Activated naive CD4-positive, alpha-beta T cell treated with anti-CD3 and anti-CD28 coated beads, Interleukin-2, amount 50 U/mL, for 72 hours (primary cell): ENCODE measurements at places on chromosomes 4 and X.

- no peak for DNase-seq
Observed at GRCh38 chr4:10019521-10020051, 1.7 kb downstream of the SLC2A9 start.

GRCh38 chr4:498328-498904 lies 540 bp downstream of the ZNF721 start:
- DNase-seq: no peak

- DNase-seq: no peak
Observed at GRCh38 chr4:108325561-108325960, 156.8 kb upstream of the LEF1 start.

- DNase-seq: no peak
Observed at GRCh38 chrX:19728915-19729314, 158.5 kb downstream of the SH3KBP1 start.

- DNase-seq: no peak
Observed at GRCh38 chr4:170818786-170819185, 729.0 kb upstream of the AADAT start.

DNA sequence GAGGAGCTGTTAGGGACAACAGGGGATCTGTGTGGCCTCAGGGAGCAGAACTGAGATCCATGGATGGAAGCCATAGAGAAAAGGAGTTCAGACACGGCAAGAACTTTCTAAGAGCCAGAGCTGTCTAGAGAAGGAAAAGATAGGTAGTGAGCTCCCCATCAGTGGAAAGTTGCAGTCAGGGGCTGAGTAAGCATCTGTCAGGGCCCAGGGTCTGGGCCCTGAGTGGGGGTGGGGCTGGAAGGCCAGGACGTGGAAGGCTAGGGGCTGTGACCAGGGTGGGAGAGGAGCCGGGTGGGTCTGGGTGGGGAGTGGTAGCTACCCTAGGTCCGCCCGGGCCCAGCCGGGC lies 324 bp upstream of the MSN start:
- DNase-seq: no peak

DNA sequence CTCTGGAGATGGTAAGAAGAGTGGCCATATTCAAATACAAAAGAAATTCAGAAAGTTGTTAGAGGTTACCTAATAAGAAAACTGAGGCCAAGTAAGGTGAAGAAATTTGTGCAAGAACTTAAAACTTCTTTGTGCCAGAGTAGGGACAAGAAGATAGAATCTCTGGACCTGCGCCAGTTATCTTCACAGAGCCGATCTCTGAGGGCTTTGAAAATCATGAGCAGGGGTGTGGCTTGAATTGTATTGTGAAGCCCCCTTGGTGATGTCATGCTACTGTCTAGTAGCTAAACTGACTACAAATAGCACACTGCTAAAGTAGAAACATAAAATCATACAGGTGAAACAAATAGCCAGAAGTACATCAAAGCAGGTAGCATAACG lies 184.6 kb downstream of the UGT8 start:
- DNase-seq: no peak

DNA sequence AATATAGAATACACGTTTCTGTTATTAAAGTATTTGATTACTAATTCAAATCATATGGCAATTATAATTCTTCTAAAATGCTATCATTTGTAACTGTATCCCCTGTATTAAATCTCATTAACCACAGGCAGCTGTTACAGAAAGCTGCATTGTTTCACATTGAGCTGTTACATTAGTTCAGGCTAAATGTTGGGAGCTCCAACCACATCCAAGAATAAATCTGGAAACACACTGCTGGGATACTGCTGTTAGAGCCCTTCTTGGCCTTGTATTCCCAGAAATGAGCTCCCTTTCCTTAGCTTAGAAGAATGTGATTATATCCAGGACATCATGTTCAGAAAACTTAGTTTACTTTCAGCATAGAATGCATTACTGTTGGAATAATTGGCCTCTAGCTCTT lies 48.2 kb downstream of the GUCY1B1 start:
- no peak for DNase-seq

- no peak for DNase-seq
Observed at GRCh38 chr4:101914761-101915160, 124.2 kb downstream of the BANK1 start.

- DNase-seq: no peak
Observed at GRCh38 chr4:25937801-25938200, 23.8 kb downstream of the SMIM20 start.

DNA sequence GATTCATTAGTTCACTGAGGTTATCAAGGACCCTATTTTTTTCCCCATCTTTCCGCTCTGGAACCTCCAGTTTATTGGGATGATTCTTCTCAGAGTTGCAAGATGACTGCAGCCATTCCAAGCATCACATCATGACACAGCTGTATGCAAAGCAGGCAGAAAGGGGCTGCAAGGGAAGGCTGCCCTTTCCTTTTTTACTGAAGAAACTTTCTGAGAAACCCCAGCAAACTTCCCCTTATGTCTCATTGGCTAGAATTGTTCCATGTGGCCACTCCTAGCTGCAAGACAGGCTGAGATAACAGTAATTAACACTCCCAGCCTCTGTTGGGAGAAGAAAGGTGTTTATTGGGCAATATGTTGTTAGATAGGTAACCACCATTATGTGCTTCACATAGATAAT lies 102.6 kb downstream of the SATL1 start:
- DNase-seq: no peak

- peak; percentile 42 for DNase-seq
Observed at GRCh38 chrX:54182864-54183613, at the start of gene FAM120C. TSS of gene FAM120C (minus strand) at chrX:54183254. CDS start at chrX:54183198, 56 bp downstream.

- DNase-seq: no peak
Observed at GRCh38 chr4:74092957-74093356, 6.0 kb downstream of the CXCL2 start.

DNA sequence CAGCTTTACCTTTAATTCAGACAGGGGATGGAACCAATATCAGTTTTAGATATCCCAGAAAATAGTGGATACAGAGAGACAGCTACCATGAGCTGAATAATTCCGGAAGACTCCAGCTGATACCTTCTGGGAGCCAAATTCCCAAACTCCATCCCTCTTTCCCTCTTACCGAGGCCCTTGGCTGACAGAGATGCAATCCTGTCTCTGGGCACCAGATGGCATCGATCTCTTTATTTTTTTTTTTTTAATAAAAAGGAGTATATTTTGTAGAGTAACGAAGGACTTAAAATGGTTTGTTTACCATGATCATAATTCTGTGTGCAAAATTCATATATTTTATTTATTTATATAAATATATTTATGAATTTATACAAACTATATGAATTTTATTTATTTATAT lies 31.0 kb downstream of the RAB40A start:
- no peak for DNase-seq

DNA sequence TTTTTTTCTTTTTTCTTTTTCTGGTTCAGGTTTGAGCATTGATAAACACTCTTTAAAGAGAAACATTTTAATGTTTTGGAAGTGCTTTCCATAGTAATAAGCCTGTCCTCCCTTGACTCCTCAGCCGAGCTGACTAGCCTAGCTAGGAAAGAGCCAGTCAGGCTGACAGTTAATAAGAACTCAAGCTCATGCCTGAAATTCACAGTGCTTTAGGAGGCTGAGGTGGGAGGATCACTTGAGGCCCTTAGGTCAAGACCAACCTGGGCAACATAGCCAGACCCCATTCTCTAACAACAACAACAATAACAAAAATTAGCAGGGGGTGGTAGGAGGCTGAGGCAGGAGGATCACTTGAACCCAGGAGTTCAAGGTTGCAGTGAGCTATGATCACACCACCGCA lies 53.4 kb upstream of the ZCCHC13 start:
- no peak for DNase-seq

DNA sequence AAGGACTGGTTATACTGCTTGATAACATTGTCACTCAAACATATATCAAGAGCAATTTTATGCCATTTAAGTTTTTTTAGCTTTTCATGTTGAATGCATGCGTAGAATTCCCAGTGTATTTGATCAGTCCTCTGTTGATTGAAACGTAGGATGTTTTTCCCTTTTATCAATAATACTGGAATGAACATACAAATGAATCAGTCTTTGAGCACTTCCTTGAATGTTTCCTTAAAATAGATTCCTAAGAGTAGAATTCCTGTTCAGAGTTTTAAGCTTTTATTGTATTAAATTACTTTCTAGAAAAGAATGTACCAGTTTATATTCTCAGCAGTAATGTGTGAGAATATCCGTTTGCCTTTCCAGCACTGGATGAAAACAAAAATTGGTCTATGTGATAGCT lies 37.8 kb downstream of the ADD1 start:
- DNase-seq: no peak

- no peak for DNase-seq
Observed at GRCh38 chrX:13764281-13764680, 29.7 kb downstream of the OFD1 start.

DNA sequence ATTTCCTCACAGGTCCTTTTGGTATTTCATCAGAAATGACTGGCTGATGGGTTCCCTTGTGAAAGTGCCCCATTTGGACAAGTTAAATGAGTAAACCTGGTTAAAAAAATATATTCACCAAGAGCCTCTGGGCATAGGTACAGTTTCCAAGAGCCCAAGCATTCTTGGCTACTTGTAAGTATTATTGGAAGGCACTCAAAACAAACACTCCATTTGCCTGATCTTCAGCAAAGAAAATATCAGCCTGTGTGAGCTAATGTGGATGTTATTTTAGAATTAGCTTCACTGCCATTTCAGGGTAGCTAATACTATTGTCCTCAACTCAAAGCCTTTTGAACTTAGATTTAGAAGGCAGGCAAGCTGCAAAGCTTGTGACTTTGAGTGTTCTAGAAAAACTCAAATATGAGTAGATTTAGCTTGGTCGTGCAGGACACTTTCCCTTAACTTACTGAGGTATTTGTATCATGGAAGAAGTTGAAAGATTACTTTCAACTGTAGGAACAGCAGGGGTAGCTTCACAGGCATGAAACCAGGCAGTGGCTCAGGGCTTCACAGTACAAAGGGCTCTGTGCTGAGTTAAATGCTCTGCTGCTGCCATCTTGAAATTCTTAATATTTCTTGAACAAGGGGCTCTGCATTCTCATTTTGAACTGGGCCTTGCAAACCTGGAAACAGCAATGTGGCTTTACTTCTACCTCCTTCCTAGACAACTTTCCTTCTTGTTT lies 177.2 kb downstream of the AMELX start:
- no peak for DNase-seq

- no peak for DNase-seq
Observed at GRCh38 chrX:139639253-139639652, 68.7 kb downstream of the MCF2 start.

DNA sequence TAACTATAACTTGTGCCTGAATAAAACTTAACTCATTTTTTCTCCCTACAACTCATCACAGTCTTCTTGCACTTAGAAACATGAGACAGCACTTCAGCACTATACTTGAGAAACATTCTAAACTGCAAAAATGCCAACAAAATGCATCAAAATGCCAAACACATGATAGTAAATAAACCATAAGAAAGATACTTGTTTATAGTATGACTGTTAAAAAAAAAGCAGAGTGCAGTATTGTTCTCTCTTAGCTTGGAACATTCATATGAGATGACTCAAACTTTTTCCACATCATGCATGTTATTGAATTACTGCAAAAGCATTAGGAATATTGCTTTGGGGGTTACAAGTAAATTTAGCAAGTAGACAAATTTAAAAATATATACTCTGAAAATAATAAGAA lies 135.7 kb upstream of the ANXA10 start:
- DNase-seq: no peak

DNA sequence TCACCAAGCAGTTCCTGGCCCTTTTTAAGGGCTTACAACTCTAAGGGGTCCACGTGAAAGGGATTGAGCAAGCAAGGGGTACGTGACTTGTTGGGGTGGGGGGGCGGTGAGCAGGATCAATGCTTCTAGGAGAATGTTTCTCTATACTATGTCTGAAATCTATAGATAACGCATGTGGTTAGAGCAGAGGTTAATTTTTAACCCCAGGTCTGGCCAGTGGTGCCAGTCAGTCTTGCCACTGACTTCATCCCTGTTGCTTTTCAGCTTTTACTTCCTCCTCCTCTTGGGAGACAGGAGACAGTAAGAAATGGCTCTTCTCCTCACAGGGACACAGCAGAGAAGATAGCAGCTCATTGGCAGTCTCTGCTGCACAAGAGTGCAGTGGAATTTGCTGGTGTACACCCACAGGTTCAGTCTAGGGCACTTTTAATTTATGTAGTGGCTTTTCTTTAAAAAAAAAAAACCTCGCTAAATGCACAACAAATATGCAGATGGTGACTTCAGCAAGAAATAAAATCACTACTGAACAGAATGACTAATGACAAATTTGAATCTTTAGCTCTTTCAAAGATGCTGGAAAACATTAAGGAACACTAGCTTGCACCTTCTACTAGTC lies 190.5 kb downstream of the CCNG2 start:
- no peak for DNase-seq

- DNase-seq: no peak
Observed at GRCh38 chr4:139015948-139016471, 429 bp downstream of the NOCT start.

DNA sequence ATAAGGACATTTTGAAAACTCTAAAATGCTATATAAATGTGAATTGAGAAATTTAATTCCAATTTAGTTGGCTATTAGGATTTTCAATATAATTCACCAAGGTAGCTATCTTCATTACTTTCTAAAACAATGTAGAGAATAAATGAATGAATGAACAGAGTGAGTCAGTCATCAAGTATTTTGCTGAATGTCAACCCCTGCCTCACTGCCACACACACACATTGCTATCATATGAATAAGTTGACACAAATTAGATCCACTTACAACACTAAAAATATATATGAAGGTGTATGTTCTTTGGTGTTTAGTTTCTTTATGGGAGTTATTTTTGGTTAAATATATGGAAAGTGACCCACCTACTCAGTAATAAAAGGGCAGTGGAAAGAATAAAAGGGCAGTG lies 141.4 kb upstream of the SMIM10 start:
- DNase-seq: no peak

DNA sequence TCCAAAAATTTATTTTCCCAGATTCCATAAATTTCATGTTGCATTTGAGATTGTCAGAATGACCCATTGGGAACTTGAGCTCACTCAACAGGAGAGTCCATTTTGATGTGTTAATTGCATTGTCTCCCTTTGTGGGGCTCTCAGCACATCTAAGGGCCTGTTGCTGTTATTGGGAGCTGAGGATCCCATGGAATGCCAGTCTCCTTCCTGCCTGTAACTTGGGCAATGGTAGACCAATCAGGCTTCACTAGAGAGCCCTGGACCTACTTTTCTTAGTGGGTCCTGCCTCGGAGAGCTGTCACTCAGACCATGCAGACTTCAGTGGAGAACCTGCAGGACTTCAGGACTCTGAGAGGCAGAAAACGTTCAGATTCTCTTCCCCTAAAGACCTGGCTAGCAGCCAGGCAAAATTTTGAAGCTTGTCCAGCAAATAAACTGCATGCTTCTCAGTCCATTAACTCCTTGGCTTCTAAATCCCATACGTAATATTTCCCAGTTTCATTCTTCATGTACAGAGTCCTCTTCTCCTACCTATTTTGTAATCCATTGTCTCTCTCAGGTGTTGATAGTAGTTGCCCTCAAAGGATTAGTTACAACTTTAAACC lies 25.1 kb downstream of the OCRL start:
- DNase-seq: no peak

GRCh38 chrX:12497832-12498591 lies 293.2 kb upstream of the PRPS2 start:
- DNase-seq: peak; percentile 3

- DNase-seq: no peak
Observed at GRCh38 chr4:24778464-24779225, 16.7 kb upstream of the SOD3 start.

GRCh38 chr4:3700736-3701135 lies 65.4 kb upstream of the ADRA2C start:
- no peak for DNase-seq
